ENCODE measurements at places on chromosomes 2 and 18.

- no peak for DNase-seq
Measured at GRCh38 chr2:48790407-48791170, 35.1 kb upstream of the LHCGR start.

DNA sequence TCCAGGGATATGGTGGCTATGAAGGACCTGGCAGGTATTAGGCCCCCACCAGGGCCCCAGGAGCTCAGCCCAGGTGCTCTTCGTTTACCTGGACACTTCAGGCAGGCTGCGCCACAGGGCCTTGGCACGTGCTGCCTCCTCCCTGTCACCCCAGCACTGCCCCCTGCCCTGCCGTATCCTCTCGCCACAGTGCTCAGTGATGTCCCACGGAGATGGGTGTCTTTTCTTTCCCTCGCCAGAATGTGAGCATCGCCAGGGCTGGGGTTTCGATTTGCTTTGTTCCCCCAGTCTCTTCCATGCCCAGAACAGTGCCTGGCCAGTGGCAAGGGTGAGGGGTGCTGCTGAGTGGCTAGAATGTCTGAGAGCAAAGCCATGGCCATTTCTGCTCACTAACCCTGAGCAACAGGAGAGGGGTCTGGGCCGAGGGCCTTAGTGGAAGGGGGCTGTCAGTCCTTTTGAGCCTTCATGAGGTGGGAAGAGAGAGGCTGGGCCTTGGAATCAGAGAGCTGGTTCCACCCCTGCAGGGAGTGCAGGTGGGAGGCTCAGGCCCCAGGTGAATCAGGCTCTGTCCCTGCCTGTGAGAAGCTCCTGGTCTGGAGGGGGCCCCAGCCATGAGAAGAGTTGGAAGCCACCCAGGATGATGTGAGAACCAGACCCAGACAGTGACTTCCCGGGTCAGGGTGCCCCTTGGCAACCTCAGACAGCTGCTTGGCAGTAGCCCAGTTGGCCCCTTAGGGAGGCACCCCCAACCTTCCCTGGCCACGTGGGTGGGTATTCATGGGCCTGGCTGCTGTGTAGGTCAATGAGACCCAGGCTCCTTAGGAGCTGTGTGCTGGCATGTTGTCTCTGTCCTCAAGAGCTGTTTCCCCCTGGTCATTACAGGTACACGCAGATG lies 129.9 kb upstream of the HS6ST1 start:
- DNase-seq, result no peak

- DNase-seq, result no peak
Measured at GRCh38 chr2:120430957-120431356, 85.0 kb downstream of the INHBB start.

GRCh38 chr2:71804281-71804751 lies 343.3 kb downstream of the CYP26B1 start:
- DNase-seq, result no peak

DNA sequence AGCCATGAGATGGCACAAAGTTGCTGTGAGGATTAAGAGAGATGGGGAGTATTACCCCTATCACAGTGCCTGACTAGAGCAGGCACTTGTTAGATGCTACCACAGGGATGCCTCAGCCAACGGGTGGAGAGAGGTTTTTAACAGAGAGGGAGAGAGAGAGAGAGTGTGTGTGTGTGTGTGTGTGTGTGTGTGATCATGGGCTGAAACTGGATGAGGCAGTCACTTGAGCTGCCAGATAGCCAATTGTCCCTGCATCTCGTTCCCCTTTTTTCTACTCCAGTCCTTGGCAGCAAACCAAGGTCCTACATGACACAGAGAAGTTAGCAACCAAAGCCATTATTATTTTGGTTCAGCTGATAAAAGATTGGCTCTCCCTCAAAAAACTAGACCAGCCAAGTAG lies 3.0 kb downstream of the CD8A start:
- no peak for DNase-seq

DNA sequence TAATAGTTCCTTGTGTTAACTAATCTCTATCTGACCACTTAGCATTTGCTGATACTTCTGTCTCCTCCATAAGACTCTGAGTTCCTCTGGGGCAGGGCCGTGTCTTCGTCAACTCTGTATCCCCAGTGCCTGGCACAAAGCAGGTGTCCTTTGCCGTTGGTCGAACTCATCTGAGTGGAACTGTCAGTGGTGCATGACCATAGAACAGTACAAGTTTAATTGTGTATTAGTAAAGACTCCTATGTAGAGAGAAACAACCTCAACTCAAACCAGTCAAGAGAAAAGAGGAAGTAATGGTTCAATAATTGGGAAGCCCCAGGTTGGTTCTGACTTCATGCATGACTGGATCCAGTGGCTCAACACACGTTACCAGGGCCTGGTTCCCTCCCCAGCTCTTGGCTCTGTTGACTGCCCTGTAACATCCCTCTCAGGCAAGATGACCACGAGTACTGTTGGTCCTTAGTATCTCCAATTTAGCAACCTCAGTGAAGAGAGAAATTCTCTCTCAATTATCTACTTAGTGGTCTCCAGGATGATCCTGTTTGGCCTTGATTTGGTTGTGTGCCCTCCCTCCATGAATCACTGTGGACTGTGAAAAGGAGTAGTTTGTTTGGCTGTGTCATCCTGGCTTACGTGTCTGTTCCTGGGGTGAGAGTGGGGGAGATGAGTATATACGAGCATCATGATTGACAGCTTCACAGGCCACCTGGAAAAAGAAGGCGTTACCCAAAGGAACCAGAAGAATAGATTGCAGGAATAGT lies 58.5 kb upstream of the MSH6 start:
- no peak for DNase-seq

GRCh38 chr2:52345676-52346075 lies 1313.7 kb upstream of the NRXN1 start:
- DNase-seq, result no peak

GRCh38 chr2:3126911-3127621 lies 250.6 kb downstream of the EIPR1 start:
- no peak for DNase-seq

DNA sequence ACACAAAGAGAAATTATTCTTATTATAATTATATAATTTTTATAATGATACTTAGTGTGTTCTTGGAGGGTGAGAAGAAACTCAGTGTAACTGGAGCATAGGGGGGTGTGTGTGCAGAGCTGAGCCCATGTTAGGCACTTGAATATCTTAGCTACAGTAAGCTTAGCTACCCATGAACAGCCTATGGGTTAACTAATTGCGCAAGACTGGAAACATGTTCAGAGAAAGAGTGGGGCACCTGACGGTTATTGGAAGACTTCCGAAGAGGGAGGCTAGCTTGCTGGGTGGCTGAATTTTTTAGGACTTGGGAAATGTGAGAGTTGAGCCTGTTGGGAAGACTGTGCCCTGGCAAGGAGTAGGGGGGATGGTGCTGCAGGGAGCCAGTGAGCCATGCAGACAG lies 229.2 kb downstream of the SLC4A3 start:
- DNase-seq, result no peak

- peak; percentile 44 for DNase-seq
Measured at GRCh38 chr2:39837856-39838453, 58.9 kb upstream of the THUMPD2 start.

GRCh38 chr2:120732506-120733237 lies 3.0 kb upstream of the GLI2 start:
- DNase-seq, result no peak

DNA sequence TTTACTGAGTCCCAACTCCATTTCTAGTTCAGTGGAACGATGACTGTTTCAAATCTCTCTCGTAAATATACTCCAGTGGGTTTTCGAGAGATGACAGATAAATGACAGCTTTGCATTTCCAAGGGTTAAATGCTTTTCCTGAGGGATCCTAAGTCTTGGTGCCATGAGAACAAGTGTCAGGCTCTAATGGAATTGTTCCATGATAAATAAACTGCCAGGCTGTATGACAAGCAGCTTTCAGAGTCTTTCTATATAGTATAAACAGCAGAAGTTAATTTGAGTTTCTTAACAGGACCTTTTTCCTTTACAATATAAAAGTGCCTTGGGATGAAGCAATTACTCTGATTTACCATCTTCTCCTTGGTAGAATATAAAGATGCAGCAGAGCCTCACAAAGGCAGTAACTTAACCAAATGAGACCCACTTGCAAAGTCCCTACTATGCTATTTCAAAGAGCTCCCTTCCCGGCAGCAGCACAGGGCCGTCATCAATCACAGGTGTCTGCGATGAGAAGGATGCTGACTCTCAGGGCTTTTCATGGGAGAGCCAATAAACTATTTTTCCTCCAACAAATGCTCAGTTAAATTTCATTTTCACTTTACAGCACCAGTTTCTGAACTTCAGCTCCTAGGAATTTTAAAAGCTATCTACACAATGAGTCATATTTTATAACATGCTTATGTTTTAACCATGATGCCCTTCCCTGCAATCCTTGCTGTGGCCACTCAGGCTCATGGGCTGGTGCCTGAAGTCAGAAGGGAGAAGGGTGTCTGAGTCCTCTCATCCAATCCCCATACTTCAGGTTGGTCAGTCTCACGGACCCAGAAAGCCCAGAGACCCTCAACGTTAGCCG lies 123.8 kb downstream of the AFF3 start:
- DNase-seq, result no peak

Measured in WTC11 (cell line).